ENCODE measurements at places on chromosomes 2 and 18.

DNA sequence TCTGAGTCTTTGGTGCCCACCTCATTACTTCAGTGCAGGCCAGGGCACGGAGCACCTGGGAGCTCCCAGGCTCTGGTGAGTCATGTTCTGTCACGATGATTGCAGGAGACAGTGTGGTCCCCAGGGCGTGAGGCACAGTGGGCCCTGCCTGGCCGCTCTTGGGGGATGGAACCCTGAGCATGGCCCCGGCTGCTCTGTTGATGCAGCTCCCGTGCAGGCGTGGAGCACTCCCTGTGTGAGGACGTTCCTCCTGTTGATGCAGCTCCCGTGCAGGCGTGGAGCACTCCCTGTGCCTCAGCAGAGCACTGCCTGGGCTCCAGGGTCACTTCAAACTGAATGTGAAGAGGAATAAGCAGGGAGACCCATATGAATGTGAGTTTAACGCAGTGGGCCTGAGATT, 30.1 kb downstream of the COPS9 start:
- DNase-seq = no peak

DNA sequence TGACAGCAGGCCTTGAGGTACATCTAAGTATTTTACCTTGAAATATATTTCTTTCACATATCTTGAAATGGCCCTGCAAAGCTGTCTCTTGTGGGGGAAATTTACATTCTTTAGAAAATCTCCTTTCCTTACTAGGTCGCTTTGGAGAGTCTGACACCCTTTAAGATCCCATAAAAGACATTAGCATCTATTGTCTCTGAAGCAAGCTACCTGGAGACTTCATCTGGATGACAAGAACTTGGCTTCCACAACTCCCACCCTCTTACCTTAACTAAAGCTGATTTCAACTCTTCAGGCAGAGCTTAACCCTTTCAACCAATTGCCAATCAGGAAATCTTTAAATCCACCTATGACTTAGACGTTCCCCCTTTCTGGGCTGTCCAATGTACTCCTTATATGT, 219.3 kb downstream of the PIEZO2 start:
- DNase-seq = no peak

DNA sequence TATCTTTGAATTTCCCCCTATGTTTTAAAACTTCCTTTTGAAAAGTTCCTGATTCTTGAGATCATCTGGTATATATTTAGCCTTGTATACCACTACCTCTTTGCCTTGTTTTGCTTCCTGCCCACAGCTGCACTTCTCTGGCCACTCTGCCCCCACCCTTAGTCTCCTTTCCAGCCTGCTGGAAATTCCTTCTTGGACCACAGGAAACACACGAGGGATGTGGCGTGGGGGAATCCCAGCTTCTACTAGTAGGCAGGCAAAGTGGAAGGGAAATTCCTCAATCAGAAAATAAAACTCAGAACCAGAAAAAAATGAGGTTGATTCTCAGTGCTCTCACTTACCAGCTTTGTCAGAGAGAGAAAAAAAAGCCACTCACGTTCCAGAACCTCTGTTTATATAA, 13.4 kb downstream of the IL18RAP start:
- peak; percentile 64 for DNase-seq

GRCh38 chr2:239443666-239444567, 43.1 kb upstream of the HDAC4 start:
- DNase-seq = no peak

DNA sequence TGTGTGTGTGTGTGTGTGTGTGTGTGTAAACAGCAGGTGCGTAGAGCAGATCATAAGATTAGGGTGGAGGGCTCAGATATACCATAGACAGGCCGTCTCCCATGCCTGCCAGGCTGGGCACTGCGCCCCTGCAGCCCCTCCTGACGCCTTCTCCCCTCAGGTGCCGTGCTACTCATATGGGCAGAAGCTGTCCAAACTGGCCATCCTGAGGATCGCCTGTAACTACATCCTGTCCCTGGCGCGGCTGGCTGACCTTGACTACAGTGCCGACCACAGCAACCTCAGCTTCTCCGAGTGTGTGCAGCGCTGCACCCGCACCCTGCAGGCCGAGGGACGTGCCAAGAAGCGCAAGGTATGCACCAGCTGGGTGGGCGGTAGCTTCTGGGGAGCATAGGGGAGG, 10.0 kb downstream of the ATOH8 start:
- DNase-seq = no peak

GRCh38 chr2:105802587-105802986, 57.9 kb downstream of the NCK2 start:
- peak; percentile 65 for DNase-seq

DNA sequence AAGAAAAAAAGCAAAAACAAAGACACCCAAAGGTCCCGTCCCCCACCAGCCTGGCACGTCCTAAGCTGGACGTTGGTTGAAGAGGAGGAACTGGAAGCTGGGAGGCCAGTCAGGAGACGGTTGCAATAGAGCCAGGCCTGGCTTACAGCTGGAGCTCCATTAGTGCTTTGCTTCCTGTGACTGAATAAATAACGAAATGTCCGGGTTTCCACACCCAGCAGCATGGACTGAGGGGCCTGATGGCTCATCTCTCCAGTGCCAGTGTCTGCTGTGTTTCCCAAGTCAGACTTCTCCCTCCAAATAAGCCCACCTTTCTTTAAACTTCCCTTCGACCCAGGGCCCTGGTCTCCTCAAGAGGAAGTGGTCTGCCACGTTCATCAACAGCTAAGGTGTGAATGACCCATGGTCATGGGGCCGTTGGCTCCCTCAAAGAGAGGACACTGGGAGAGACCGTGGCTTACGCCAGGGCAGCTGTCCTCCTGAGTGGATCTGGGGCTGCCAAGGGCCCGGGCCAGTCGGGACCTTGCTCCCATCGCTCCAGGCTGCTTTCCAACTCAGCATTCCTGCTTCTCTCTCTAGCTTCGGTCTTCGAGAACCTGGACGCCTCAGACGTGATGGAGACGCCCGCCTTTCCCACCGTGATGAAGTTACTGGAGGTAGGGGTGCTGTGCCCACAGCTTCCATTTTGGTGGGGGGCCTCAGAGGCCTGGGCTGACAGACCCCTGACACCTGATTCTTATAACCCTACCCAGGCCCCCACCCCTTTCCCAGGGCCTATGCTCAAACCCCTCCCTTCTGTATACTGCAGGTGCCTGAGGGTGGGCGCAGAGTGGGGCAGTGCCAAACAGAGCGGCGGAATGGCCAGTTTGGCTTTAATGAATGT, 44.9 kb downstream of the MYO7B start:
- DNase-seq = peak; percentile 41

GRCh38 chr2:236545814-236546480, 23.7 kb upstream of the ACKR3 start:
- no peak for DNase-seq

DNA sequence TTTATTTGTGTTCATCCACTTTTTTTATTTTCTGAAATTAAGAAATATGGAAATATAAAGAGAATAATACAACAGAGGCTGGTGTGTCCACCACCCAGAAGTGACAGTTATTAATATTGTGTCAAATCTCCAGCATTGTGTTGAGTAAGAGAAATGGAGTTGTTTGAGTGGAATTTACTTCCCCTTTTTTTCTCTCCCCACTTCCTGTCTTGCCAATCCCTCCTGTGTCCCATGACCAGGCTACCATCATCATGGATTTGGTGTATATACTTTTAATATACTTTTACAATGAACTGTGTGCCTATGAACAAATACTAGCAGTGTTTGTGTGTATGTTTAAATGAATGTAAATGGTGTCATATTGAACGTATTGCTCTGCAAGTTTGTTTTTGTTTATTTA, 276.9 kb upstream of the SKOR2 start:
- no peak for DNase-seq

- no peak for DNase-seq
Measured at GRCh38 chr2:234797566-234798250, 154.1 kb upstream of the SH3BP4 start.

GRCh38 chr18:33946336-33946735, 278.4 kb downstream of the NOL4 start:
- DNase-seq = no peak

Data from inflammatory macrophage treated with lipopolysaccharide for 1 hour (primary cell).